Stomach (tissue), 19 donors: ENCODE measurements at places on chromosomes 5 and 9.

DNA sequence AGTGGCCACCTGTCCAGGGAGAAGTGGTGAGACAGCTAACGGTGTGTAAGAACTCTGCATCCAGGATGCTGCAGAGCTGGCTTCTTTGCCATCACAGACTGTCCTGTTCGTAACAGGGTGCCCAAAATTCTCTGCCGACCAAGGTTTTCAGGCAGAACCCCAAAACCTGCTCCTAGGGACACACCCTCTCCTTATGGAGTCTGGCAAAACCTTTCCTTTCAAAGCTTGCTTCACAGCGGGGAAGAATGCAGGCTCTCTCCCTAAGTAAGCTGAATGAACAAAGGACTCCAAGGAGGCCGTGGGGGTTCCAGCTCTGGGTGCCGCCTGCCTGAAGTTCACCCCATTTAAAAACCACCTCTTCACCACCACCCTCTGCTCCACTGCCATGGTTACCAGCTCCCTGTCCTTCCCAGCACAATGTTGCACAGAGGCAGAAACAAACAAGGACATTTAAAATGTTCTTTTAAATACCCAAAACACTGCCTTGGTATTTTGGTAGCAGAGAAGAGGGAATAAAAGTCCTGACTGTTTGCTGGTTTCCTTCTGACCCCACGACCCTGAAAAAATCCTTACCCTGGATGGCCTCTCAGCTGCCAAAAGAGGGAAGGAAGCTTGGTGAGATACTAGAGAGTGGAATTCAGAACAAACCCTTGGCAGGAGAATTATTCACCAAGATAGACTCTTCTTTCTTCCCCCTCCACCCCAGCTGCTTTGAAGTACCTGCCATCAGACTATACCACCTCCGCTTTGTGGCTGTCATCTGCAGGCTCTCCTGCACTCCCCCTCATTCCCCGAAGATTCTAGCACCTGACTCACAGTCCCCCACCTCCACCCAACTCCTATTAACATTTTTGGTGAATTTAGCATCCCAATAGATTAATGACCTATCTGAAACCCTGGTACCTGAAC, 7.1 kb upstream of the KLF9 start:
- H3K27ac ChIP-seq = peak overlapping the region; percentile 100
- DNase-seq = no peak
- H3K36me3 ChIP-seq = no peaks in the 10 kb centered on the region
- no peaks in the 10 kb centered on the region for H3K27me3 ChIP-seq
- H3K4me3 ChIP-seq = peak overlapping the region; percentile 50
- H3K4me1 ChIP-seq = peaks cover 45% of the 10 kb centered on the region

GRCh38 chr9:95497772-95498171, 19.0 kb downstream of the PTCH1 start:
- peak; percentile 74 for DNase-seq
- no peaks in the 10 kb centered on the region for H3K27me3 ChIP-seq
- H3K36me3 ChIP-seq = peaks cover 5% of the 10 kb centered on the region

DNA sequence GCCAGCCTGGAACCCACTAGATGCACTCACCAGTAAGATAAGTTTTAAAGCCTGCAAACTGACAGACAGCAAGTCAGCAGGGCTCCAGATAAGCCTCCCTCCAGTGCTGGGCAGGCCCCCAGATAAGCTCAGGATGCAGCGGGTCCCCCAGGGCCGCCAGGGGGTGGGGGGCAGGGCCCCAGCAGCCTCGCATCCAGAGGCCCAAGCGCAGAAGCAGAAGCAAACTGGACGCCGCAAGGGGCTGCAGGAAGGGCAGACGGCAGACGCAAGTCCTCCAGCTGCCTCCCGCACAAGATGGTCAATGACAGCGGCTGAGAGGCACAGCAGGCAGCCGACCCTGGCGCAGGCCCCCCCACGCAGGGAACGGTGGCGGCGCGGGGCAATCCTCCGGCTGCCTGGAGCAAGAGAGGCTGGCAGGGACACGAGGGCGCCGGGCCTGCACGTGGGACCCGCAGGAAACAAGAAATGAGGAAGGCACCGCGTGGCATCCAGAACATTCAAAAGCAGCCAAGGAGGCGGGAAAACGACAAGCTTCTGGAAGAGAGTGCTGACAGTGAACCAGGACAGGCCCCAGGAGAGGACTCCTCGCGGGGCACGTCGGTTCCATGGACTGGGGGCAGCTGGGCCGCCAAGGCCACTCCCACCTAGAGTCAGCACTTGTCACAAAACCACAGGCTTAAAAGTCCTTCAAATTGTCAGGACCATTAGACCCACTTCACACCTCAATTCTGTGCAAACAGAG, 49.8 kb downstream of the ROR2 start:
- H3K27me3 ChIP-seq = no peaks in the 10 kb centered on the region
- H3K36me3 ChIP-seq = no peaks in the 10 kb centered on the region

DNA sequence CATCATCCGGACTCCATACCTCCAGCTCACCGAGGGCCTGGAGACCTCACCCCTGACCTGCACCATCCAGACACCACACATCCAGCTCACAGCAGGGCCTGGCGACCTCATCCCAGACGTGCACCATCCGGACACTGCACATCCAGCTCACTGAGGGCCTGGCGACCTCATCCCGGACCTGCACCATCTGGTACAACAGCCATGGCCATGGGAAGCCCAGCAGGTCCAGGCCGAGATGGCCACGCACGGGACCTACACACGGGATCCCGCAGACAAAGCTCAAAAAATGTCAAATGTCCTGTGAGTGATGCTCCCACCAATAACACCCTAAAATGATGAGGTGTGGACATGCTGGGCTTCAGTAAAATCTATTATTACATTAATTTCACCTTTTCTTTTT, 9.7 kb downstream of the TERT start:
- H3K4me1 ChIP-seq = no peaks in the 10 kb centered on the region
- DNase-seq = no peak
- no peaks in the 10 kb centered on the region for H3K36me3 ChIP-seq
- H3K27me3 ChIP-seq = peaks cover 7% of the 10 kb centered on the region

DNA sequence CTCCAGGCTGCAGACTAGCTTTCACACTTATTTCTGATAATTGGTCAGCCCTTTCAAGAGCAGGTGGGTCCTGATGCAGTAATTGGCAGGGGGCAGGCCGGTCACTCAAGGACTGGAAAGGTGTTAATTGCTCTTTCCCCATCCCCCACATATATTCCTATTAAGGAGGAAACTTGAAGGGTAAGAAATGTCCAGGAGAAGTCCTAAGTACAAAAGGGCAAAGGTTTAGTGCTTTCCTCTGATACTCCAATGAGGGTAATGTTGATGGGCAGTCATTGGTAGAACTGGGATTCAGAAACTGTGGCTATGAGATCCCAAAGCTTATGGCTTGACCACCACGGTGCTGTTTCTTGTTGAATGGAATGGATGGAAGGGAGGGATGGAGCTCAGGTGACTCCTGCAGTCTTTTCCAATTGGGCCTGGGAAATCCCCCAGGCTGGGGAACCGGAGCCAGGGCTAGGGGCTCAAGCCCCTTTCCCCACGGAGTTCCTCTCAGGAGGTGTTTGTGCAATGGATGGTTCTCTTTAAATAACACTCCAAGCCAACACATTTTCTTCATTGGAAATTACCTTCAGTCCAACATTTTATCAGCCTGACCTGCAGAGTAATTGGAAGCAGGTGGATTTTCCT, 103.2 kb upstream of the ALDH1B1 start:
- H3K4me1 ChIP-seq = peaks cover 7% of the 10 kb centered on the region
- H3K27ac ChIP-seq = no peak overlapping the region
- no peak overlapping the region for H3K4me3 ChIP-seq
- DNase-seq = no peak

- no peaks in the 10 kb centered on the region for H3K27me3 ChIP-seq
- no peak overlapping the region for H3K27ac ChIP-seq
- DNase-seq = no peak
Measured at GRCh38 chr5:142233083-142234032, 91.5 kb downstream of the SPRY4 start.

DNA sequence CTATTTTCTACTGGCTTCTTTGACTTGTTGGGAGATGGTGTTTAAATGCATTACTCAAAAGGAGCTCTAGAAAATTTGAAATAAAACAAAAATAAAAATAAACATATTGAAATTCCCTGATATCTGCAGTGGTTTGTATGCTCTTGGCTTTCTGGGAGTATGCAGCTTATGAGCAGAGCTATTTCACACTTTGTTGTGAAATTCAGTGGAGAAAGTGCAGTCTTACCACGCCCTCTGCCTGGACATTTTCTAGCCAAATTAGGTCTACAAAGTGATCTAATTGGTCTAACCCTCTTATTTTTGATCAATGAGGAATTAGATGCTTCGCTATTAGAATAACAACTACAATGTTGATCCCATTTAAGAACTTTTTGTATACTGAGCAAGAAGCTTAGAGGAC, 66.8 kb downstream of the INSYN2B start:
- no peak overlapping the region for H3K27ac ChIP-seq
- H3K4me3 ChIP-seq = no peak overlapping the region
- no peak for DNase-seq
- no peaks in the 10 kb centered on the region for H3K27me3 ChIP-seq
- H3K4me1 ChIP-seq = no peaks in the 10 kb centered on the region

DNA sequence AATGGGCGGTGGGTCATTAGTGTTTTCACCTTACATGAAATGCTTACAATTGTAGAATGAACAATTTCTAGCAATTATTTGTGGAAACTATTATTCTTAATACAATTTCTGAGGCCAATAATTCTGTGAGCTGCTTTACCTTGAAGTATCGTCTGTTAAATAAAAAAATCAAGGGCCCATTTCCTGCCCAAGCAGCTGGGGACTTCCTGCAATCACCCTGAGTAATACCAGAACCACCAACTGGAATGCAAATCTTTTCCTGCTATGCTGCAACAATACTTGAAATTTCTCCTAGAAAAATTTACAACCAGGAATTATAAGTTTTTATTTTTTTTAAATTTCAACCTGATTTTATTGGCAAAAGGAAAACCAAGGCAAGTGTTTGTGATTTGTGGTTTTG, 52.6 kb downstream of the ADAMTS16 start:
- H3K4me3 ChIP-seq = no peak overlapping the region
- DNase-seq = no peak
- H3K36me3 ChIP-seq = no peaks in the 10 kb centered on the region
- no peak overlapping the region for H3K27ac ChIP-seq
- no peaks in the 10 kb centered on the region for H3K4me1 ChIP-seq

DNA sequence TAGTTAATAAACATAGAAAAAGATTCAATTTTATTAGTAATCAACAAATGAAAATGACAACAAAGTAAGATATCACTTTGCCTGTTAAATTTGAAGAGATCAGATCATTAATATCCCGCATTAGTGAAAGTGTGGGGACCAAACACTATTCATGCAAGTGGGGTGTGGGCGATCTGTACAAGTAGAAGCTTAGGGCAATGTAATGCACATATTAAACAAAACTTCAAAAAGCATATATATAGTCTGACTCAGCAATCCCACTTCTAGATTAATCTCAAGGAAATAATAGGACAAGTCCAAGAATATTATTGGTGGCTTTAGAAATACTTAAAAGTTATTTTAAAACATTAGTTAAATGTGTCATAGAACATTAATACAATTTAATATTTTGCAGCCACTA, 188.5 kb downstream of the LRRC70 start:
- no peak overlapping the region for H3K4me3 ChIP-seq
- H3K27me3 ChIP-seq = no peaks in the 10 kb centered on the region
- no peak overlapping the region for H3K27ac ChIP-seq
- DNase-seq = no peak

GRCh38 chr5:112956606-112957005, 20.0 kb upstream of the DCP2 start:
- H3K27ac ChIP-seq = no peak overlapping the region
- H3K4me3 ChIP-seq = no peak overlapping the region
- DNase-seq = no peak
- peaks cover 26% of the 10 kb centered on the region for H3K4me1 ChIP-seq

- H3K36me3 ChIP-seq = no peaks in the 10 kb centered on the region
- no peak for DNase-seq
- H3K27me3 ChIP-seq = no peaks in the 10 kb centered on the region
- no peak overlapping the region for H3K27ac ChIP-seq
- H3K4me1 ChIP-seq = no peaks in the 10 kb centered on the region
- H3K4me3 ChIP-seq = no peak overlapping the region
Measured at GRCh38 chr9:126236273-126236672, 90.4 kb upstream of the MVB12B start.

GRCh38 chr5:18097817-18098216, 463.6 kb downstream of the TAF11L14 start:
- H3K27ac ChIP-seq = no peak overlapping the region
- H3K27me3 ChIP-seq = no peaks in the 10 kb centered on the region
- H3K36me3 ChIP-seq = no peaks in the 10 kb centered on the region
- DNase-seq = no peak

DNA sequence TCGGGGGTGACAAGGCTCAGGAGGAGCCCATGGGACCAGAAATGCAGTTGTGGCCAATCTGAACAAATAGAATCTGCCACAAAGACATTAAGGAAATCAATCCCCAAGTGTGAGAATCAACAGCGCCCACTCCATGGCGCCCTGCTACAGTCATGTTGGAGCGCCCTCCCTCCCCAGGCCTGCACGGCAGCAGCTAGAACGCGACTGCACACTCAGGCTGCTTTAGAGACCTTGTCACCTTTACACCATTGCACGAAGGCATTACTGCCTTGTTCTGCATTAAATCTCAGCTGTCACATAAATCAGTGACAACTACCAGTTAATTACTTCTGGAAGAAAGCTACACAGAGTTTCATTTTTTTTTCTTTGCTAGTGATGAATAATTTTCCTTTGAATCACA, 98.7 kb upstream of the SPIN1 start:
- no peaks in the 10 kb centered on the region for H3K36me3 ChIP-seq
- DNase-seq = no peak
- no peak overlapping the region for H3K27ac ChIP-seq

GRCh38 chr9:36450110-36450732, 50.2 kb upstream of the RNF38 start:
- no peaks in the 10 kb centered on the region for H3K27me3 ChIP-seq
- H3K36me3 ChIP-seq = no peaks in the 10 kb centered on the region
- DNase-seq = peak; percentile 71
- H3K4me3 ChIP-seq = no peak overlapping the region
- H3K27ac ChIP-seq = no peak overlapping the region

GRCh38 chr5:14665949-14666348, 1.4 kb downstream of the OTULIN start:
- H3K4me1 ChIP-seq = peaks cover 53% of the 10 kb centered on the region
- no peaks in the 10 kb centered on the region for H3K36me3 ChIP-seq
- H3K27me3 ChIP-seq = no peaks in the 10 kb centered on the region

- H3K4me1 ChIP-seq = no peaks in the 10 kb centered on the region
- no peak for DNase-seq
- no peak overlapping the region for H3K4me3 ChIP-seq
- H3K36me3 ChIP-seq = no peaks in the 10 kb centered on the region
- H3K27ac ChIP-seq = no peak overlapping the region
Measured at GRCh38 chr9:89821081-89821480, 216.3 kb downstream of the GADD45G start.

GRCh38 chr5:111545031-111545430, 32.7 kb upstream of the STARD4 start:
- H3K27me3 ChIP-seq = no peaks in the 10 kb centered on the region
- no peak for DNase-seq
- no peak overlapping the region for H3K4me3 ChIP-seq
- H3K27ac ChIP-seq = no peak overlapping the region
- no peaks in the 10 kb centered on the region for H3K36me3 ChIP-seq
- H3K4me1 ChIP-seq = peaks cover 14% of the 10 kb centered on the region

- H3K36me3 ChIP-seq = no peaks in the 10 kb centered on the region
- no peaks in the 10 kb centered on the region for H3K27me3 ChIP-seq
- no peaks in the 10 kb centered on the region for H3K4me1 ChIP-seq
- no peak for DNase-seq
- no peak overlapping the region for H3K4me3 ChIP-seq
Measured at GRCh38 chr5:125088522-125089105, 342.2 kb upstream of the ZNF608 start.
